ENCODE measurements at places on chromosomes 2 and 18. TPM values are rescaled to one million over a fixed set of nuclear protein-coding genes. Genes with fewer than 3 reads are reported as not detected.

DNA sequence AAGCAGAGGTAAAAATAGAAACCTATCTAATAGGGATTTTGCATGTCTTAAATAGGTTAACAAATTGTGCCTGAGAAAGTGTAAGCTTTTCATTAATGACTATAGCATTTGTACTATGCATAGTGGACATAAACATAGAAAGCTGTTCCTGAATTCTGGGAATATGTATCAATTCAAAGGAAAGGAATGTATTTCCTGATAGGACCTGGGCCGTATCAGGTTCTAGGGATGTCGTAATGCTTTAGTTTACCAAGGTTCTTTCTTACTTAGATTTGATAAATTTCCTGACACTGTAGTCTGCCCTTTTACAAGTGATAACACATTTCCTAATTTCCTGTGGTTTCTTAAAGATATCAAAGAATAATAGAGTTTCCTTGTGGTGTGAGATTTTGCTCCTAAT, 191.3 kb downstream of the CDH7 start:
- DNase-seq = no peak

GRCh38 chr2:125516496-125517109, 1139.4 kb upstream of the GYPC start:
- no peak for DNase-seq

DNA sequence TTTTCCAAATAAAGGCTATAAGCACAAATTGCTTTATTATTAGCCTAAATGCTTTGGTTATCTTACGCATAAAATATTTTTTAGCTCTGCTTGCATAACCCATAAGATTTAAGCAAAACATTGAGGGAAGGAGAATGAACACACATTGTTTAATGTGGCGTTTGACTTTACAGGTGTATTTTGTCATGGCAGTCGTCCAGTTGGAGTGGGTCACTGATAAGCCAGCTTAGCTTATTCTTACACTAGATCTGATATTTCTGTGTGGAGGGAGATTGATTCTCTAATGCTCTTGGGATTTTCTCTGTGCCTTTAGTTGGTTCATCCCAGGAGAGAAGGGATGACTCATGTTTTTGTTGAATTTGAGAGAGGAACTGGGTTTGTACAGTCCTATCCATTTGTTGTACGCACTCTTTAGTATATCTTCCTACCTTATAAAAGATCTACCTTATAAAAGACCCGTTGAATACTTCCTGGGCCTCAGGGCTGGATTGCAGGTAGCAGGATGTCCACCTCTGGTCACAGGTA, 47.5 kb upstream of the ACYP2 start:
- peak; percentile 62 for DNase-seq

GRCh38 chr2:71006323-71006722, 11.7 kb upstream of the TEX261 start:
- no peak for DNase-seq

DNA sequence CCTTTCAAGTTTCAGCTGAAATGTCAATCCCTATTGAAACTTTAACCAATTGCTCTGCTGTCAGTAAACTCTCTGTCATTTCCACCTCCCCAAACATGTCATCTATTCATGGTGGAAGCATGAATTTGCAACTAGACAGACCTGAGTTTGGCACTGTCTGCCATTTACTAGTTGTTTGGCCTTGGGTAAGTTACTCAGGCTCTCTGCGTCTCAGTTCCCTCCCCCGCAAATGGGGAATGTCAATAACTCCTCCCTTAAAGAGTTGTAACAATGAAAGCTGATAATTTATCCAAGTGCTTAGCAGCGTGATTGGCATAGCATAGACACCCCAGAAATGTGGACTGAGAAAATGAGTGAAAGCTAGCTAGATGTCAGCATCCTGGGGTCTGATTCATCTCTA, 73.3 kb upstream of the THOC1 start:
- DNase-seq = no peak

DNA sequence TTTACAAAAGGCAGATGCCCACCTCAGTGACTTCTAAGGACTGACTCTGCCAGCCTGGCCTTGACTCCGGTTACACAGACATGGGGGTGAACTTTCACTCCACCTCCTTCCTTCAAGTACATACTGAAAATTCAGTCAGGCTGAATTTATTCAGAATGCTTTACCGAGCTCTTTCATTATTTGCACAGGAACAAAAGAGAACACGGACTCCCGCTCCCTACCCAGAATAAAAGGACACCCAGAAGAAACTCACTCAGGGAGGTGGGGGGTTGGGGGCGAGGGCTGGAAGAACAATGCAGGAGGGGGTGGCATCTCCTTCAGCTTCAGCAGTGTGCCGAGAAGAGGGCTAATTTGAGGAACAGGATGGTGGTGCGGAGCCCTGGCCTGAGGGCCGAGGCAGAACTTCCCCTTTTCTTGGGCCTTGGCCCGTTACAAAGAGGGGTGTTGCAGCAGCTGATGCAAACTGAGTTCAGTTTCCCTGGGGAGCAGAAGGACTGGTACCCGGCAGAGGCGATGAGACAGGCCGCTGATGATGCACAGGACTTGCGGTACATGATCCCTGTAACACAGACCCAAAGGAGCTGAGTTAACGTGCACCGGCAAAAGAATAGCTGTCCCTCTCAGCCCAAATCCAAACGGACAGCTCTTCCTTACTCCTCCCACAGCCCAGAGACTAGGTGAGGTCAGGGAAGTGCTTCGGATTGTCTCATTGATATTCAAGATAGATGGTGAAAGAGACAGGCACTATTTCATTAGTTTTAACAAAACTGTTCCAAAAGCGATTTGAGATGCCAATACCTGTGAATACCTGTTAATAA, 24.1 kb downstream of the LYPD1 start:
- no peak for DNase-seq

GRCh38 chr2:65198737-65199136, 28.9 kb upstream of the ACTR2 start:
- DNase-seq = peak; percentile 65

DNA sequence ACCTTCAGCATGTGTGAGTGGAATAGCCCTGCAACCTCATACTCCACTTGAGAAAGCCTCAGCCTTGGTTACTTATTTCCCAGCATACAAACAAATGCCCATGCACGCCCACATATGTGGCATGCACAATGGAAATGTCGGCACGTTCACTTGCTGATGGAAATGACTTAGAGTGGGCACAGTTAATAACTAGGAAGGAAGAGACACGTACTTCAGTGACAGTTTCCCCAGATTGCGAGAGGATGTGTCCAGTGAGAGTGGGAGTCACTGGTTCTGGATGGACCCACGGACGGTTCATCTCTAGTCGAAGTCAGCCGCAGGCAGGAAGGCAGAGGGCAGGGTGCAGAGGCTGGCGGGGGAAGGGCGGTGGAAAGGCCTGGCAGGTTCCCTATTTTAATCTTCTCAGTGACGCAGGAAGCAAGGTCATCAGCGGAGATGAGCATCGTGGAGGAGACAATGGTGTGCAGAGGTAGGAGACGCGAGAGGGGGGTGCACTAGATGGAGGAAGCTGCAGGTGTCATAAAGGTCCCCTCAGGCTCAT, 350.7 kb upstream of the MYT1L start:
- DNase-seq = no peak

DNA sequence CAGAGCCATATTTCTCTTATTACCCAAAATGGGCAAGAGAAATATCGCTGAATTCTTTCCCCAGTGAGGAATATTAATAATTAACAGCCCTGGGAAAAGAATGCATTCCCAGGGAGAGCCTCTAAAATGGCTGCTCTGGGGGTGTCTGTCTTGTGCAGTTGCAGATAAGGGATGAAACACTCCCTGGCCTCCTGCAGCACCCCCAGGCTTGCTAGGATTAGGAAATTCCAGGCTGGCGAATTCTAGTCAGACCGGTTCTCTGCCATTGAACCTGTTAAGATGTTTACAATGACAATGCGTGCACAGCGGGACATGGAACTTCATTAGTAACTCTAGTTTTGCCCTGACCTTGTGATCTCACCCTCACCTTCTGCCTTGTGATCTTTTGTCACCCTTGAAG, 24.5 kb downstream of the MRPL30 start:
- DNase-seq = no peak

GRCh38 chr2:23019476-23019875, 365.5 kb upstream of the KLHL29 start:
- no peak for DNase-seq

The RAX gene
- total RNA-seq = not detected

The RRM2 gene
- 162 TPM for total RNA-seq

DNA sequence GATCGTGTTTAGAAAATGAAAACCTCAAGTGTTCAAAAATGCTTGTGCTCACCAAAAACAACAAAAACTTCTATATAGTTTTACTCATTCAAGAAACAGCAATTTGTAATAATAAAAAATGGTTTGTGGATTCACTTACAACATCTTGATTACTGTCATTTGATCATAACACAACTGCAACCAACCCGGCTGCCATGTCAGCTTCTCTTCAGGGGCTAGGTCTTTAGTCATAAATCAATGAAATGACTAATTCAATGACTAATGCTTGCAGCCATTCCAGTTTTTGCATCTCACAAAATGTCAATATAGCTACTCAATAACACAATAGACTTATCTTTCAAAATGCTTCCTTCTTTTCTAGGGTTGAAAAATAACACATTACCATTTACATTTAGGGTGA, 128.0 kb downstream of the OLA1 start:
- DNase-seq = peak; percentile 62

GRCh38 chr18:64318547-64318946, 169.7 kb upstream of the LINC00305 start:
- no peak for DNase-seq

GRCh38 chr2:134715932-134716643, 2.7 kb downstream of the TMEM163 start:
- no peak for DNase-seq

DNA sequence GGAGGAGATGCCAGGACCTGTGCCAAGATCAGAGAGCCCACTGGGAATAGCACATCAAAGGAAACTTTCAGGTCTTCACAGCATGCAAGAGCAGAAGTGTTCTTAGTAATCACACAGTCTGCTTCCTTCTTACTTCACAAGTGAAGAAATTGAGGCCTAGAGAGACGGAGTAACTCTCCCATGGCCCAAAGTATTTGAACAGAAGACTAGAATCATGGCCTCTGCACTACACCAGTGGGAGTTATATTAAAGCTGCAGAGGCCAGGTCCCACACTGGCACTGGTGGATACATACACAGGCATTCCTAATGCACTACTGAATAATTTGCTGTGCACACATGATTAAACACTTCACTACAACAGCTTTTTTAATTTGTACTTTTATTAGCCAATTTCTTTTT, 107.6 kb upstream of the RMP24 start:
- no peak for DNase-seq

The L3MBTL4 gene
- total RNA-seq = not detected

DNA sequence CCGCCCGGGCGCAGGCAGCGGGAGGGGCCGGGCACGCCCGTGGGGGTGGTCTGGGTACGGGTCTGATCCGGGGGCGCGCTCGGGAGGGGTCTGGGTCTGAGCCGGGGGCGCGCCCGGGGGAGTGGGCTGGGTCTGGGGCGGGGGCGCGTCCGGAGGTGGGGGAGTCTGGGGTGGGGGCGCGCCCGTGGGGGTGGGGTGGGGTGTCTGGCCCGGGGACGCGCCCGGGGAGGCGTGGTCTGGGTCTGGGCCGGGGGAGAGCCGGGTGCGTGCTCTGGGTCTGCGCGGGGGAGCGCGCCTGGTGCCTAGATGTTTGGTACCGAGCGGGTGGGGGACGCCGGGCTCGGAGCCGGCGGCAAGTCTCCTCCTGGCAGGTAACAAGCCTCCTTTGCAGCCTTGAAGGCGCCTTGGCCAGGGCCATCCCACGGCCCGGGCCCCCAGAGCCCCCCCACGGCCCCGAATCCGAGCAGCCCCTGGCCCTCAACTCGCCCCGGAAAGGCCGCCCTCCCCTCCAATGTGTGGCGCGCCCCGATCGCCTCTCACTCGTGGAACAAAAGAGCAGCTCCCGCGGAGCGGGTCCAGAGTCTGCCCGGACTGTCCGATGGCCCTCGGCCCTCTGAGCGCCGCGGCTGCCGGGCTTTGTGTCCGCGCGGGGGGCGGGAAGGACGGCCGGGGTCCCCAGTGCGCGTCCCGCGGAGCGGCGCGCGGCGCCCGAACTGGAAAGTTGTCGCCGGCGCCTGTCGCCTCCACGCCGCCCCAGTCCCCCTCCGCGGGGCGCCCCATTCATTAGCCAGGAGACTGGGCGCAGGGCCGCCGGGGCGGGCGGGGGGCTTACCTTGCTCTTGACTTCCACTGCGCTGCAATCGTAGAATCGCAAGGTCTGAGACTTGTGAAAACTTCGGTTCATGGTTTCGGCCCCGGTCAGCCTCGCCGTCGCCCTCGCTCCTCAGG, 595 bp downstream of the PARD6G start:
- no peak for DNase-seq

DNA sequence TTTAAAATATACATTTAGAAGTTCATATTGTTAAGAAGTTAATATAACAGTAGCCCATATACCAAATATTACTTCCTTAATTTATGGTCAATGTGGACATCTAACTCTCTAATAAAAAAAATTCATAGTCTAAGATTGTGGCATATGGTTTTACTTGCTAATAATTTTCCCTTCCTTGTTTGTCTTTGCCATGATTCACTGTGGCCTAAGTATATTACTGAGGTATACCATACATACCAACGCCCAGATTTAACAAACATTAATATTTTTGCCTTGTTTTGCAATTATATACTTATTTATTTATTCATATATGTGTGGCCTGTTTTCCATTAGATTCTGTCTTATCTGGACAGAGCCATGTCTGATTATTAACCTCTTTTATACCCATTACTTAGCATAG, 54.6 kb upstream of the CCDC150 start:
- no peak for DNase-seq

DNA sequence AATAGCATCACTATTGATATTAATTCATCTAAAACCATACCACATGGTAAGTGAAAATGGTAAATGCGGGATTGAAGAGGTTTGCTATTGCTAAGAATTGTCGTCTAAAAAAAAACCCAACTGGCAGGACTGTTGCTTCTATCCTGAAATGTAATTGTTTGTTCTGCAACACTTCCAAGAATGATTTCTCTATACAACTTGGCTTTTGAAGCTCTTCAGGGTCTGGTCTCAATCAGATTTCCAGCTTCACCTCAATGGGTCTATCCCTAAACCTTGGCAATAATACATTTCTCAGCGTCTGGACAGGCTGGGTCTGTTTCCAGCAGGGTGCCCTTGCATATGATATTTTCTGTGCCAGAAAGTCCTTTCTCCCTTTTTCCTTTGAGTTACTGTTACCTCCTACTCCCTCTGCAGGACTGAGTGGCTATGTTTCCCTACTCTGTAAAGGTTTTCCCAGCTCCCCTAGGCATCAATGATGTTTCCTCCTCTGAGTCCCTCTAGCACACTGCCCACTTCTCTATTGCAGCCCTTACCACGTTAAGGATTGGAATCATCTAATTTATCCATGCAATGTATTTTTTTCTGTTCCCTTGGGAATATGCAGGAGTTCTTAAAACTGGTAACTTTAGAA, 118.2 kb upstream of the REV1 start:
- DNase-seq = no peak

The APOB gene
- not detected for total RNA-seq

GRCh38 chr18:57619876-57620275, 1.8 kb downstream of the NARS1 start:
- DNase-seq = no peak

The UGT1A4 gene
- total RNA-seq = not detected

GRCh38 chr2:190551928-190552327, 17.4 kb upstream of the NEMP2 start:
- no peak for DNase-seq

The PIGN gene
- 22.4 TPM for total RNA-seq

The MAB21L4 gene
- total RNA-seq = not detected

Measured in LHCN-M2 (cell line).